ENCODE measurements at places on chromosomes 1 and 21.

- no peak for DNase-seq
Observed at GRCh38 chr1:207282058-207282457, 39.4 kb upstream of the CD55 start.

DNA sequence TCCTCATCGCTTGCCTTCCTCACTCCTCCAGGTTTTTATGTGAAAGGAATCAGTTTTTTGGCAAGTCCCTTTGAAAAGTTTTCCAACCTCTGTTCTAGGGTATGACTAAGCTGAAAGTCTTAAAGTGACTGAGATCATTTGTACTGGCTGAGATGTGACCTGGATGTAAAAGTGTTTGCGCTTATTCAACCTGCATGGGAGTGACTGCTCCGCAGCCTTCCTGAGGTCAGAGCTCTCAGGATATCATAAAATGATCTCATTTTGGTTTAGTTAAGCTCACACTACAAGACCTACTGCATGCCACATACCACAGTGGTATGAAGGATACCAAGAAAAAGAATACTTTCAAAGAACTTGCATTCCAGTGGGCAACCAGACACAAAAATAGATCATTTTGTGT, 29.8 kb upstream of the TADA1 start:
- no peak for DNase-seq

DNA sequence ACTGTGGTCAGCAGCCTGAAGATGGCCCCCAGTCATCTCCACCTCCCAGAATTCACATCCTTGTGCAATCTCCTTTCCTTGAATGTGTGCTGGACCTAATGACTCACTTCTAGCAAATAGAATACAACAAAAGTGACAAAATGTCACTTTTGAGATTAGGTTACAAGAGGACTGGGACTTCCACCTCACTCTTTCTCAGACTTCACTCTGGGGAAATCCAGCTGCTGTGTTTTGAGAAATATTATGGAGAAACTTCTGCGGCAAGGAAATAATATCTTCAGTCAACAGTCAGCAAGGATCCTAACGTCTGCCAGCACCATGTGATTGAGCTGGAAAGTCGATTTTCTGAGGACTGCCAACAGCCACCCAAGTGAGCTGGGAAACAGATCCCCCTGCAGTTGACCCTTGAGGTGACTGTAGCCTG, 70.5 kb upstream of the GADD45A start:
- no peak for DNase-seq

DNA sequence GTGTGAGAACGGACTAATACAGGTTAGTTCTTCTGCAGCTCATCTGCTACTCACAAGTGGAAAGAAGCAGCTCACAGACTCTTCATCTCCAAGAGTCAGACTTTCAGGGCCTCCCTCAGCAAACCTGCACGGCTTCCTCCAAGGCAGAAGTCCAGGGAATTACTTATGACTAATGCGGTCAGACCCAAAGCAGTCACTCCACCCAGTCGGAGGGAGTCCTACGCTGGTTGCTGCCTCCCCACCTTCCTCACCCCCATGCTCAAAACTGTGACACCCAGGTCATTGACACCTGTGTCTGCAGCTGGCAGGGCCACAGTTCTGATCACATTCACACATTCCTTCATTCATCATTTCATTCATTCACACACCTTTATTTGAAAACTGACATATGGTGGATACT, 38.4 kb upstream of the PRDM2 start:
- no peak for DNase-seq

DNA sequence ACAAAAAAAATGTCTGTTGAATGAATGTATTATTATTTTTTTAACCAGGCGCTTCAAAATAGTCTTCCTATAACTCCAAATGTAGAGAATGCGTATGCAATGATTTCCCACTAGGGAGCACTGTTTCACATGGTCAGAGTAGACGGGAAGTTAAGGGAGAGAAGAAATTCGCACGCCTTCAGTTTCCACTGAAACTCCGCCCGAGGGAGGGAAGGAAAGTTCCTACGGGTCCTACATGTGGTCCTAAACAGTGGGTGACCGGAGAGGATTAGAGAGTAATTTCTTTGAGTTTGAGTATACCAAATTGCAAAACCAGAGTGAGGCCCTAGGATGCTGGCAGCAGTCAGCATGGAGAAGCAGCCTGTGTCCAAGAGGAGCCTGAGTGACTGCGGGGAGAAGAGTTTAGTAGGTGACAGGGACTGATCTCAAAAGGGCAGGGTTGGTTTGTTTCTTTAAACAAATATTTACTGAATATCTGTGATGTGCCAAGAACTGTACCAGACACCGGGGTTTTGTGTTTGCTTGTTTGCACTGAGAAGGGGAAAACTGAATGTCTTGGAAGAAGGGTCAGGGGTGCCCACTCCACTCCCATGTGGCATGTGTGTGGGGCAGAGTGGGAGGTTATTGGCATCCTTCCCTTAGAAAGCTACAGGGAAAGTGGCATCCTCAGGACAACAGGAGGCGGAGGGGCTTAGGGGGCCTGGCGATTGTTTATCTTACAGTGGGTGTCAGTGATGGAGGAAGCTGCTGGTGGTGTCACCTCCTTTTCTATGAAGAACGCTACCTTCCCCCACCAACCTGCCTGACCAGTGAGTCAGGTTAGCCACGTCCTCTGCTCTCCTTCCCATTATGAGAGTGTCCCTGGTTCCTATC, 22.8 kb downstream of the RNU5D-1 start:
- DNase-seq, result no peak

- DNase-seq, result no peak
Observed at GRCh38 chr1:212970085-212970484, 19.7 kb downstream of the VASH2 start.

DNA sequence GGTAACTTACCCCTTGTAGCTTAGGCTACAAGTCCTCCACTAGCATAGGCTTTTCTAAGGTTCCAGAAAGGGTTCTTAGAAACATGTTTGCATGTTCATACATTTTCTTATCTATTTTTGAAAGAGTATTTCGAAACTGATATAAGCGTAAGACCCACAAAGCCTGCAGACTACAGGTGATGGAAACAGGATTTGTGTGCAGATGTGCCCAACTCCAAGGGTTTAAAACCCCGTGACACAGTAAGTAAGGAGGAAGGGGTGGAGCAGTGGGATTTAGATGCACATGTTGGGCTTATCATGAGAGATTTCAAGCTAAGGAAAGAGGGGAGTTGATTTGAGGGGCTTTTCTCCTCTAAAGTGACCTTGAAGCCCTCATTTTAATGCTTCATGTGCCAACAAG, 164.7 kb downstream of the LTN1 start:
- DNase-seq, result no peak

- DNase-seq, result no peak
Observed at GRCh38 chr1:103230061-103230460, 121.7 kb upstream of the COL11A1 start.

DNA sequence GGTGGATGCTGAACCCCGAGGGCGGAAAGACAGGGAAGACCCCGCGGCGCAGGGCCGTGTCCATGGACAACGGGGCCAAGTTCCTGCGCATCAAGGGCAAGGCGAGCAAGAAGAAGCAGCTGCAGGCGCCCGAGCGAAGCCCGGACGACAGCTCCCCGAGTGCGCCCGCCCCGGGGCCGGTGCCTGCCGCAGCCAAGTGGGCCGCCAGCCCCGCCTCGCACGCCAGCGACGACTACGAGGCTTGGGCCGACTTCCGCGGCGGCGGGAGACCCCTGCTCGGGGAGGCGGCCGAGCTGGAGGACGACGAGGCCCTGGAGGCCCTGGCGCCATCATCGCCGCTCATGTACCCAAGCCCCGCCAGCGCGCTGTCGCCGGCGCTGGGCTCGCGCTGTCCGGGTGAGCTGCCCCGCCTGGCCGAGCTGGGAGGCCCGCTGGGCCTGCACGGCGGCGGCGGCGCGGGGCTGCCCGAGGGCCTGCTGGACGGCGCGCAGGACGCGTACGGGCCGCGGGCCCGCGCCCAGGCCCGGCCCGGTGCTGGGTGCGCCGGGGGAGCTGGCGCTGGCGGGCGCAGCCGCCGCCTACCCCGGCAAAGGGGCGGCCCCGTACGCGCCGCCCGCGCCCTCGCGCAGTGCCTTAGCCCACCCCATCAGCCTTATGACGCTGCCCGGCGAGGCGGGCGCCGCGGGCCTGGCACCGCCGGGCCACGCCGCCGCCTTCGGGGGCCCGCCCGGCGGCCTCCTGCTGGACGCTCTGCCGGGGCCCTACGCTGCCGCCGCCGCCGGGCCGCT, 20.7 kb downstream of the FOXO6 start:
- DNase-seq, result no peak

DNA sequence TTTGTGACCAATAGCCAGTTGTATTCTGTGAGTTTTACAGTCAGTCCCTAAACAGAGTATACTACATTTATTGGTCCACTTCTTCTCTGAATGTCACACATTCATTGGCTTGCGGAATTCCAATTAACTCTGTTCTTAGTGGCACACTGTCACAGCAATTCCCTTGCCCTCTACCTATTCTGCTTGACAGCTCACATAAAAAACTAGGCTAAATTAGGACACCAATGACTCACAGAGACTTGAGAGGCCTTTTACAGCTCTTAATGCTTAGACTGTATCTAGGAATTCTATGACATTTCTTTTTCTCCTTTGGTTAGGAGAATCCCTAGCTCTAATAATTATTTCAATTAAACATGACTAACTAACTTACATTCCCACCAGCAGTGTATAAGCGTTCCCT, 104.1 kb downstream of the NEGR1 start:
- DNase-seq, result no peak

- no peak for DNase-seq
Observed at GRCh38 chr1:4115191-4115900, 215.3 kb upstream of the C1orf174 start.

GRCh38 chr1:44345187-44345775, 9.8 kb downstream of the ERI3 start:
- DNase-seq, result no peak

DNA sequence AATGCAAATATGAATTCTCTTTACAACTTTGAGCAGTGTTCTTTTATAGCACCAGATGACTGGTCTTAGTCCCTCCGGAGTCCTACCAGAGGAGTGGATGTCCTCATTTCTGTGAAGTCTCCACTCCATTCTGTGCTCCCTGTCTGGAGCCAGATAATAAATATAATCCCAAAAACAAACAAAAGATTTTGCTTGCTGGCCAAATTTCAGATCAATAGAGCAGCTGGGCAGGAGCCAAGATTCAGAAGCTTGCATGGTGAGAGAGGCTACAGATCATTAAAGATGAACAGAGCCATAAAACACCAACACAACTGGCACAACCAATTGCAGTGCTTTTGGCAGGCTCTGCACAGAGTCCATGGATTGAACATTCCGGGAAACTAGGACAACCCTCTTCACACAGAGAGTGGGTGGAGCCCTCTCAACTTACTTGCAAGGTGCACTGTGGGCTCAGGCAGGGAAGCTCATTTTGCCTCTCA, 231.5 kb upstream of the SNX7 start:
- no peak for DNase-seq

GRCh38 chr1:150149271-150150132, at the start of gene PLEKHO1:
Gene PLEKHO1, plus strand, starts transcription at chr1:150149916. Its CDS starts 342 bp downstream, at chr1:150150258.
- peak; percentile 78 for DNase-seq

DNA sequence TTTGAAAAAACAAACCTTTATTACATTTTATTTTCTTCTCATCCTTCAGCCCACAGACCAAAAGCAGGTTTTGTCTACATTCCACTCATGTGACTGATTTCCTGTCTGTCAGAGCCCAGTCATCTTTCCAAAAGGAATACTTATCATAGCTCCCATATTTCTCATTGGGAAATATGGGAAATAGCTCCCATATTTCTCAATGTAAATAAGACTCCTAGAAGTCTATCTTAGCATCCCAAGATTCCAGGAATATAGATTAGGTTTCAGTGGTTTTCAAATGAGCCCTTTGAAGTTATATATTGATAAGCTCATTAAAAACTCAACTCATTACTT, 19.1 kb upstream of the NRDC start:
- DNase-seq, result no peak

DNA sequence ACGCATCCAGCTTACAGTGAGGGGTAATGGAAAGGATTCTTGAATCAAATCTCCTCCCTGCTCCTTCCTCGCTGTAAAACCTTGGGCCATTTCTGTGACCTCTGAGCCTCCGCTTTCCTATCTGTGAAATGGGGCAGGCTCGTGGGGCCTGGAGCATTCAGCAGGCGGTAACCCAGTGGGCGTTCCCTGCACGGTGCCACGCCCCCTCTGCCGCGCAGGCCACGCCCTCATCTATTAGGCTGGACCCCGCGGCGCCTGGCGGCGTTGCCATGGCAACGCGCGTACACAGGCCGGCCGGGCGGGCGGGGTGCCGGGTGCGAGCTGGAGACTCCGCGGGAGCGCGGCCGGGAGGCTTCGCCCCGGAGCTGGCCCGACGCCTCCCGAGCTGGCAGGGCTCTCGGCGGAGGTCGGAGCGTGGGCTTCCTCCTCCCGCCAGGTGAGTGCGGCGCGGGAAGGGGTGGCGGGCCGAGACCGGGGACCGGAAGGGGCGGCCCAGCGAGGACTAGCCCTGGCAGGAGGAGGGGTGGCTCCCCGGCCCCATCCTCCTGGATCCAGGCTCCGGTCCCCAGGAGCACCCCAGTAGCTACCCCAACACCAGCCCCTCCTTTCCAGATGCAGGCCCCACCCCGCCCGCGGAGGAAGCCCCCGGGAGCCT, at the start of gene FHAD1:
Gene FHAD1 (plus strand): TSS at position 264 of the 655 bp plus-strand sequence. CDS start 4,562 bp downstream, outside the sequence.
- DNase-seq, result no peak

All from stimulated activated CD4-positive, alpha-beta T cell treated with anti-CD3 and anti-CD28 coated beads, Interleukin-15, amount 100 ng/mL, for 48 hours (primary cell).